ENCODE measurements at places on chromosomes 3 and 15.

DNA sequence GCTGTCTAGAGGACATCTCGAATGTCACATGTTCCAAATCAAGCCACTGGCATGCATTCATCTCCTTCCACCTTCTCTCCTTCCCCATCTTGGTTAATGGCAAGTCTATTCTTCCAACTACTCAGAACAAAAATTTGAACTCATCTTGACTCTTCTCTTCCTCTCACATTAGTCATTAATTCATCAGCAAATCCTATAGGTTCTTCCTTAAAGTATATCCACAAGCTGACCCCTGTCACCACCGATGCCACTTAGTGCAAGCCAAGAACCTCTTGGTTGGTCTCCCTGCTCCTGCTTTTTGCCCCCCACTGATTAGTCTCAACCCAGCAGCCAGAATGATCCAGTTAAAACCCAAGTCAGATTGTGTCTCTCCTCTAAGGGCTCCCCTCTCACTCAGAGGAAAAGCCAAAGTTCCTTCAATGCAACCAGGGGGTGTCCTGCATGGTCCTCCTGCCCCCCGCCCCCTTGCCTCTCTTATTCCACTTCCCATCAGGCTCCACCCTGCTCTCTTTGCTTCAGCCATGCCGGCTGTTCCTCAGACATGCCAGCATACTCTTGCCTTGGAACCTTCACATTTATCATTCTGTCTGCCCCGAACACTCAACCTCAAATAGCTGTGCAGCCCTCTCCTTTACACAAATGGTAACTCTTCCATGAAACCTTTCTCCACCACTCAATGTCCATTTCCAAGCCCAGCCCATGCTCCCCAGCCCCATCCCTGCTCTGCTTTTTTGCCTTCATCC is 1.0 kb upstream of the GALNT15 start:
- no peak for DNase-seq

- no peak for DNase-seq
These were observed 13.5 kb downstream of the PTPN23 start for GRCh38 chr3:47394140-47394870.

DNA sequence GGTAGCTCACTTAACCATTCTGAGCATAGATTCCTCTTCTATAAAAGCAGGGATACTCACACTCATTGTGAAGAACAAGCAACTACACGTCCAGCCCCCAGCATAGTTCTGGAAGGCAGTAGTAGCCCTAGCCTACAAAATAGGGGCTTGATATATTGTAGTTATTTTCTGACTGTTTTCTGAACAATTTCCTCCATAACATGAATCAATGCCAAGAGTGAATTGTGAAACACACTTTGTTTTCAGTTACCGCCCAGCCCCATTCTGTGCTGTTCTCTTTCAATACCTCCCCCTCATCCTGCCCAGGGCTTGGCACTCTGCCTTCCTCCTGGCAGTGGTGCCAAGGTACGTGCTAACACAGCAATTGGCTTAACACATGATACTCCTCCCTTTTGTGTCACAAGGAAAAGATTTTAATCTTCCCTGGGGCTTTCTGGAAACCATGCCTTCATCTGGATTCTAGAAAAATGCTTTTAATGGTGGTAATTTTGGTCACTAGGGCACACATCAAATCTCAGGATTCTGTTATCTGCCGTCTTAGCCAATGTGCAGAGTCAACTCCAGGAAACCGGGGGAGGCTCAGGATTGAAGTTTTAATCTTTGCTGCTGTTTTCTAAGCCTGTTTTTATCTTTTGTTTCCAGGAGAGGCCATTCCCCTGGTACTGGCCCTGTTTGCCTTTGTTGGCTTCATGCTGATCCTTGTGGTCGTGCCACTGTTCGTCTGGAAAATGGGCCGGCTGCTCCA is 37.2 kb downstream of the IL20RB start:
- peak; percentile 89 for DNase-seq

GRCh38 chr3:46924921-46925584 is 47.5 kb downstream of the PTH1R start:
- no peak for DNase-seq

GRCh38 chr3:106256249-106256957 is 387.6 kb upstream of the CBLB start:
- no peak for DNase-seq

Measured in Right ventricle myocardium inferior (tissue), 1 donor.